ENCODE measurements at places on chromosomes 7 and 10.

DNA sequence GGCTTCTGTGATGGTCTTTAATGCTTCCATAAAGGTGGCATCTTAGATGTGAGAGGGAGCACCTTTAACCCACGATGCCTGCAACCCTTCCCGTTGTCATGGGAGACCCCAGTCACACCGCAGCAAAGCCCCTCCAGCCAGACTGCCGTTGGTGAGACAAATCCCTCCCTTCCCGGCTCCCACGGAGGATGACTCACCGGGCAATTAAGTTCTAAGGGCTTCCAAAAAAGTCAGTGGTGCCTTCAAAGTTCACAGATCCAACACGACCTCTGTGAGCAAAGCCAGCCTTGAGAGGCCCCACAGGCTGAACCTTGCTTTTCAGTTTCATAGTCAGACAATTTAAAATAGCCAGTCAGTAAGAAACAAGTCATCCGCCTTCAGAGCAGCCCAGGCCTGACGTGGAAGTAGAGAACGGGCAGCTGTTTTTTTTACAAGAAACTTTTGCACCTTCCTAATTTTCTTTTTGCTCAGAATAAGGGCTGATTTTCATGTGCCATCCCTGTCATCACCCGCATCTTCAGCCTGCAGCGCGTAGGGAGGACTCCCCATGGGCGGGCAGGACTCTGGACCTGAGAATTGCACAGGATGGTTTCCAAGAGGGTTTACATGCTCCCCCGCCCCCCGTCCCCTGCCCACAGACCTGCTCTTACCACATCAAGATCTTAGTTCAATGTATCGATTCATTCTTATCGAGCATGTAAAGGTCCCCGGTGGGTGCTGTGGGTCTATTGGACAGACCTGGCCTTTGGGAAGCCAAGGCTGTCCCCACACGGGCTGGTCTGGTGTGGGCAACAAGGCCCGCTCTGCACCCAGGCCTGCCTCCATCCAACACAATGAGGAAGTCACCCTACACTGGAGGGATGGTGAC is 333.9 kb downstream of the DNAJB6 start:
- no peak for DNase-seq

DNA sequence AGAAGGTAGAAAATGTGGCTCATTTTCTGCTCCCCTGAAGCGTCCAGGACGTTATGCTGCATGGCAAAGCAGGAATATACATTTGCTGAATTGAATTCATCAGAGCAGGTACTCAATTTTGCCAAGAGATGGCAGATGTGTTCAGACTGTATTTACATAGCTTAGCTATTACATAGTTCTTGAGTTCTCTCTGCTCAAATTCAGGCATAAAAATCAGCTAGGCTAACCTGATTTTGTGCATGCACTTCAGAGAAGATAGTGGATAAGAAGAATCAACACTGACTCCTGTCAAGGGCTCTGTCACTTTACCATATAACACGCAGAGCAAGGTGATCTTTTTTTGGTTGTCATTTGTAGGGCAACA is 209.2 kb upstream of the FAM3C start:
- no peak for DNase-seq

- no peak for DNase-seq
Measured at GRCh38 chr10:20993389-20993788, 96.3 kb upstream of the NEBL start.

DNA sequence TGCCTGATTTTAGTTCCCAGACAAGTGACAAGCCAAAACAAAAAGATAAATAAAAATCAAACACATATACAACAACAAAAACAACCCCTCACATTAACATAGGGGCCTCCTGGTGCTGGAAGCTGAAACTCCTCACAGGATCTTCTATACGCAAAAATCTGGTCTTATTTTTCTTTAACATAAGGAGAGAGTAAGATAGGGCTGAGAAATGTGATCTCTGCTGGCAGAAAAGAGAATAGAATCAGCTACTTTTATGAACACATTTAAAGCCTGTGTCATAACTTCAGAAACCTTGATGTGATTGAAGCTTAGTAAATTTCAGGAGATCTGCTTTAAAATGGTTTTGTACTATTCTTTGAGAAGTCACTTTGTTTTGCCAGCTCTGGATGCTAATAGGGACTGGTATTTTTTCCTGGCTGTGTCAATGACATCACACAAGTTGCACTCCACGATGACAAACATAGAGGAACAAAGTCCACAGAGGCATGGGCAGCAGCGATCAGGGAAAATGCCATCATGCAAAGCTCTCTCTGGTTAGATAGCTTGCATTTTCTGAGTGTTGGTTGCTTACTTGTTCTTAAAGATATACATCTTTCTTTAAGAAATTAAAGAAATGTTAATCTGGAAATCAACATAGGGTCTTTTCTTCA is 176.6 kb upstream of the SP4 start:
- peak; percentile 48 for DNase-seq

DNA sequence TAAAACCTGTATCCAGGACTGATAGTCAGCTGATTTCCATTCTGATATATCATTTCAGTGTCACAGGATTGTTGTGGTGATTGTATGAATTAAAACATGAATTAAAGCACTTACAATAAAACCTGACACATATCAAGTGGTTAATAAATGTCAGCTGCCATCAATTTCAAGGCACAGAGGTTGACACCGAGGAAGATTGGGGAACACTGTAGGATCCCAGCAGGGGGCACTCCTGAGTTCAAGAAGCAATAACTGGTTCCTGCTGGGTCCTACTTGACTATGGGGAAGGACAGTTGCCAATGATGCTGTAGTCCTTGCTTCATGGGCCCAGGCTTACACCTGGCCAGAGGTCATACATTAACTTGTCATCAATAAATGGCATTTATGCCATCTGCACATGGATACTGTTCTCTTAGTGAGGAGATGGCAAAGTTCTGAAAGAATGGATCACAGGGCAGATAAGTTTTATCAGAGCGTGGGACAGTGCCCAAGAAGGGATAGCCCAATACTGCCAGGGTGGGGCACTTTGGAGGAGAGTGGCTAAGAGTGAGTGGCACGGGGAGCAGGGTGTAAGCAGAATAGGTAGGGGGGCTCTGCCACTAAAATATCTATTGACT is 24.1 kb downstream of the FZD1 start:
- peak; percentile 63 for DNase-seq

DNA sequence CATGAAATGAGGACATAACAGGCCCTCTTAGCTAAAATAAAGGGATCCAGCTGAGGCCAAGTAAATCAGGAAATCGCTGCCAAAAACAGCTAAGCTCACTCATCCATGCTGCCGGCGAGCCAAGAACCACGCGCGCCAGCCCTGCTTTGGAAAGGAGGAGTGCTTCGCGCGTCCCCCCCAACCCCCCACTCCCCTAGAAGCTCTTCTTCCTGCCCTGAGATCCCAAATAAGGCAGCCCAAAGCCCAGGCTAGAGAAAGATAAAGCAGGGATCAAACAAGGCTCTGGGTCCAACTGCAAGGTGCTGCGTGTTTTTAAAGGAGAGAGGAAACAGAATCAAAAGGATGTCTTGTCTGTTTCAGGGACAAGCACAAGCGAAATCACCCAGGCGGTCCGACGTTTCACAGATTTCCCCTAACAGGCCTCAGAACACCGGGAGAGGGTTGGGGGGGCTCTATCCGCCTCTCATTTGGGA is 168.3 kb upstream of the AUTS2 start:
- no peak for DNase-seq

GRCh38 chr7:107996072-107996882 is 6.7 kb downstream of the LAMB1 start:
- DNase-seq: no peak

GRCh38 chr10:92923416-92923815 is 75.1 kb downstream of the EXOC6 start:
- DNase-seq: no peak

- no peak for DNase-seq
Measured at GRCh38 chr7:142357953-142358520, 100.2 kb upstream of the PRSS58 start.

DNA sequence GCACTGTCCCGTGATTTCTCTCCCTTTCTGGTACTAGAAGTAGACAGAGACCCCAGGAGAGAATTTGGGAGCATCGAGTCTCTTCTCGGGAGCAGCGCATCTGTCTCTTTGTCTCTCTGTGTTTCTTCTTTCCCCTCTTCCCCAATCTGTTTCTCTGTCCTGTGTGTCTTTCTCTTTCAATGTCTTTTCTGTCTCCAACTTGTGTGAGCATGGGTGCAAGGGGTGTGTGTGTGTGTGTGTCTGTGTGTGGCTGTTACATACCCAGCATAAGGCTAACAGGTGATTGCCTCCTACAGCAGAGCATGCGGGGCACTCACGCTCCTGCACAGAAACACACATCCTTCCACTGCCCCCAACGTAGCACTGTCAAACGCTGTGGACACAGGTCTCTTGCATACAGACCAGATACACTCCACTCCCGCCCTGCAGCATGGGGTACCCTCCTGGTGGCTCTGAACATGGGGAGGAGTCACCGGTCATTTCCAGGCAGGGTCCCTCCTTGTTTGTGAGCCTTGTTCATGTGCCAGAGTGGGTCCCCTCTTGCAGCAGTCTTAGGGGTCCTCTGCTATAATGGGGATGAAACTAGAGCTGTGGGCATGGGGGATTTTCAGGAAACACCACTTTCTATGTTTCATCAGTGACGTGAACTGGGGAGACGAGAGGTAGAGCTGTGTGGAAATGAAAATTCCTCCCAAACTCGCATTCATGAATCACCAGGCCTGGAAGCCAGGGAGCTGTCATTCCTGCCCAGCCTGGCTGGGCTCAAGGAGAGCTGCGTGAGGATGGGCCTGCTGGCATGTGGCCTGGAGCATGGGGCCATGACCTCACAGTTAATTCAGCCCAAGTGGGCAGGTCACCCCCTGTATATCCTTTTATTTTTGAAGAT is 980 bp downstream of the ADAMTS14 start:
- no peak for DNase-seq

GRCh38 chr10:103193820-103194529 is 903 bp upstream of the NT5C2 start:
- DNase-seq: no peak

DNA sequence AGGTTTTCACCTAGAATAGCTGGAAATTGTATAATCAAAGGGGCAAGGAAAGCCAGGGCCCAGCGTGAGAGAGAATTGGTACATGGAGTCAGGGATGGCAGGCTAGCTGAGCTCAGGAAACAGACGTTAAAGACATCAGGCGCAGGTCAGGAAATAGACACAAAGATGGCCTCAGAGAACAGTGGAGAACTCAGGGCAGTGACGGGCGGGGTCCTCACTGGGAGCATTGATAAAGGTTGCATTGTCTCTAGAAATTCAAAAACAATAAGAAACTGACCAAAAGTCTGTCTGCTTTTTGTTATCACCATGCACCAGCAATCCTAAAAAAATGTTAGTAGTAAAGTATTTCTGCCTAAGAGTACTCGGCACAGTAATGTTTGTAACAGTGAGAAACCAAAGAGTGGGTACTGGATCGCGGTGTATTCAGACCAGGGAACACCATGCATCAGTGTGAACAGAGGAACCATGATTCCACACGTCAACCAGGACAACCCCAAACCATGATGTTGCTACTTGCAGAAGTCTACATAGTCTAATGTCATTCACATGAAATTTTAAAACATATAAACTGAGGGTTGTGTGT is 81.9 kb upstream of the AUTS2 start:
- DNase-seq: no peak

GRCh38 chr7:139916717-139917395 is 87.8 kb downstream of the TBXAS1 start:
- no peak for DNase-seq

GRCh38 chr7:14389595-14389994 is 400.1 kb upstream of the ETV1 start:
- DNase-seq: no peak

- DNase-seq: peak; percentile 55
Measured at GRCh38 chr10:101818872-101819633, 809 bp upstream of the OGA start.

DNA sequence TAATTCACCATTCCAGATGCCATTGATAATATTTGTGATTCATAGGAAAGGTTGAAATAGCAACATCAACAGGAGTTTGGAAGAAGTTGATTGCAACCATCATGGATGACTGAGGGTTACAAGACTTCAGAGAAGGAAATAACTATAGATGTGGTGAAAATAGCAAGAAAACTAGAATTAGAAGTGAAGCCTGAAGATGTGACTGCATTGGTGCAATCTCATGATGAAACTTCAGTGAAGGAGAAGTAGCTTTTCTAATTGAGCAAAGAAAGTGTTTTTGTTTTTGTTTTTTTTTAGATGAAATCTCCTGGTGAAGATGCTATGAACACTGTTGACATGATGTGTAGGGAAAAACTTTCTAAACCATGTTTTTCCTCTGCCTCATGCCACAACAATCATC is 18.7 kb upstream of the CD36 start:
- DNase-seq: no peak

DNA sequence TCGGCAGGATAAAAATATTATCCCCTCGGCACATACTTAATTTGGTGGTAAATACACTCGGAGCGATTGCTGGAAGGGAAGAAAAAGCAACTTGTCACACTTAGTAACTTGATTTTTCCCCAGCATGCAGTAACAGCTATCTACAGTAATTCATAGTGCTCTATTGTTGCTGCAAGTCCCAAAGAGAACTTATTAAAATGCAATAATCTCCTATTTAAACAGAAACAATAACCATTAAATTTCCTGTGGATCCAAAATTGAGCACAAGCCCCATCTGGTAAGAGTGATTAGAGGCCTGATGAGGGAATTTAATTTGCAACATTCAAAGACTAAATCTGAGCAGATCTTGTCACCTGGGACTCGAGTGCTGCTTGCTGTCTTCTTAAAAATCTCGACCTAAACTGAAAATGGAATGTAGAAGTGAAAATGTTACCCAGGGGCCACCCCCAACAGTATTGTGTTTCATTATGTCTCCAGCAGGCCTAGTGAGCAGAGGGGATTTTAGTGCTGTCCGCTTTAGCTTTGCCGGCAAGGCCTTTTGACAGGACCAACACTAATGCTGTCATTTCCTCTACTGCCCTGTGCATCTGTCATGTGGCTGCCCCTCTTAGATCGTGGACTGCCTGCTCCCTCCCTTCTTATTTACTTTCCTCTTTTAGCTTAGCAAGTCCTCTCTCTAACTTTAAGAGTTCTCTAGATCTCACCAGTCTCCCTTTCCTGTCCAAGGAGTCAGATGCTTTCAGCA is 639.7 kb downstream of the AUTS2 start:
- DNase-seq: no peak

- DNase-seq: no peak
Measured at GRCh38 chr10:120474956-120475355, 17.9 kb downstream of the PLPP4 start.

DNA sequence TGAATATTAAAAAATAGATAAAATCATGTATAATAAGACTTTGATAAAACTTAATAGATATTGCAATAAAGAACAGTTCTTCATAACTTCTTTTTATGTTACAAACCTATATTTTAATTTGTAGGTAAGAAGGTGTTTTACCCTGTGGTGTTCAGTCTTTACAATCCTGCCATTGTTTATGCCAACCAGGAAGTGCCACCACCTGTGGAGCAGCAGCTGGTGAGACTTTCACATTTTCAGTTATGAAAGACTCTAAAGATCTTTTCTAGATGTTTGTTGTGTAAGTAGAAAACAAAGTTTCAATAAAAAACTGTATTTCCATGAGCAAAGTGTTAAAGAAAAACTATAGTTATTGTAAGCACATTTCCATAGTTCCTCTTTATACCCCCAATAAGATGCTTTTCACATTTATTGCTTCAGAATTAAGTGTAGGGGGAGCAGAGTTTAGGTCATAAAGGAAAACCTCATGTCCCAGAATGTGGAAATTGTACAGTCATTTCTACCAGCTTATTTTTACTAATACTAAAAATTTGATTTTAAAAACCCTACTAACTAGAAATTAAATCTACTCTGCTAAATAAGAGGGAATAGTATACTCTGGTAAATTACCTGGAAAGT is 28.7 kb downstream of the CSGALNACT2 start:
- no peak for DNase-seq

Data from left lobe of liver (tissue), 2 donors.